ENCODE measurements at places on chromosomes 7 and 10.

- DNase-seq = no peak
These were observed 12.8 kb upstream of the IRF5 start for GRCh38 chr7:128924707-128925588.

DNA sequence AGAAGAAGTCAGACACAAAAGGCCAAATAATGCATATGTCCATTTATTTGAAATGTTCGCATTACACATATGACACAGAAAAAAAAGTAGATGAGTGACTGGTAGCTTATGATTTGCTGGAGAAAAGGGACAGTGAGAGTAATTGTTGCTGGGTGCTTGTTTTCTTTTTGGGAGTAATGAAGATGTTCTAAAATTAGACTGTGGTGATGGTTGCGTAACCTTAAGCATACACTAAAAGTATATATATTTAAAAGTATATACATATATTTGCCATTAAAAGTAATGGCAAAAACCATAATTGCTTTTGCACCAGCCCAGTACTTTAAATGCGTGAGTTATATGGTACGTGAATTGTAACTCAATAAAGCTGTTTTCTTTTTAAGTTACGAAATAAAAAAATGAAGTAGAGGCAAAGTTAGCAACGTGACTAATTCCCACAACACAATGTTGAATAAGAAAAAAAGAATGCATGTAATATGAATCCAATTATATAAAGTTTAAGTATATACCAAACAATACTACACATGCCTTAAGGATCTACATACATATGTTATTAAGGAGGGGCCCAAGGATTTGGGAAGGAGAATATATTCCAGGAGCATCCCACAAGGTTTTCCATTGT is 360.4 kb upstream of the CELF2 start:
- DNase-seq = no peak

GRCh38 chr10:79244841-79245504 is 102.3 kb upstream of the PPIF start:
- no peak for DNase-seq

DNA sequence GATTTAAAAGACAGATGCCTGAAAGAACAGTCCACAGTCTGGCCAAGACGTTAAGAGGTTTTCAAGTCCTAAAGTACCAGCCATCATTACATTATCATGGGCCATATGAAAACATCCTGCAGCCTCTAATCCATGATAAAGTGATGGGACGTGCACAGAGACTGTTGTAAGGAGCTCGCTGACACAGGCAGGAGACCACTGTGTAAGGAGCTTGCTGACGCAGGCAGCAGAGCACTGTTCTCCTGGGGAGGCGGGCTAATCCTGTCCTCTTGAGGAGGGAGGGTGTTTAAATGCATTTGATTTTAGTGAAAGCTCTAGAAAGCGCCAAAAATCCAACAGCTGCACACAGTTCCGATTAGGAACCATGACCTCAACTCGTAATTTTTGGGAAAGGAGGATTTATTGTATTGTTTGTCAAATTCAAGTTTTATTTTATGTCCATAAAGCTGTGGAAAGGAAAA is 16.9 kb downstream of the SVIL start:
- DNase-seq = no peak

DNA sequence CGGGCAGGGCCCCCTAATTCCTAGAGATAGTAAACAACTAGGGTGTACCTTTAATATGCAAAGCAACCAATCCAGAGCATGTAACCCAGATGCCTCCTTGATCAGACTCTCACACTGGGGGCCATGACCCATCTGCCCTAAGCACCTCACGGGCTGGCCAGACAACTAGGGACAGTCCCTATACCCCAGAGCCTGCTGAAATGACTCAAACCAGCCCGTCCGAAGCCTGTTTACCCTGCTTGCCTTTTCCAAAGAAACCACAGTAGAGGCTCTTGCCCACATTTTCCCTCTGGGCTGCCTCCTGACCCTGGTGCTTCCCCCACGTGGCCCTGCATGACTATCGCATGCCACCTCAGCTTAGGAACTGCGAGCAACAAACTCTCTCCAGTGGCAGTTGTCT is 46.2 kb downstream of the RGS10 start:
- no peak for DNase-seq

DNA sequence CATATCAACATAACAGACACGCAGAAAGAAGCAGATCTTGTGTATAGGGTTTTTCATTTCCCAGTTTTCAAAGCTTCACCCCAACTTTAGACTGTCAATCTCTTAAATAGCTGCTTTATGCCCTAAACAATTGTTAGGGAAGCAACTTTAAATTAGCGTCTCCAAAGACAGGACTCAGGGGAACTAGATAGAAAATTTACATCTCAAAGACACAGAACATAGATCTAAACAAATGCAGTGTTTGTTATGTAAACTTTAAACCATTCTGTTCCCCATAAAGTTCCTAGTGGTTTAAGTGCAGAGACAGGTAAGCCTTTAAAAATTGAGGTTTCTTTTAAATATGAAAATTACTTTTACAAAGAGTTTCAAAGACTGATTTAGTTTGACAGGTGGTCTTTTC is 379.2 kb upstream of the GHITM start:
- DNase-seq = no peak

- no peak for DNase-seq
These were observed 26.4 kb downstream of the UBTD1 start for GRCh38 chr10:97525086-97525485.

GRCh38 chr10:89053555-89053954 is 63.0 kb downstream of the FAS start:
- no peak for DNase-seq

GRCh38 chr10:61464461-61465170 is 11.4 kb upstream of the TMEM26 start:
- no peak for DNase-seq

Measured in RWPE1 (cell line).